Activated CD8-positive, alpha-beta memory T cell treated with anti-CD3 and anti-CD28 coated beads for 4 hours (primary cell): ENCODE measurements at places on chromosomes 12 and 14.

DNA sequence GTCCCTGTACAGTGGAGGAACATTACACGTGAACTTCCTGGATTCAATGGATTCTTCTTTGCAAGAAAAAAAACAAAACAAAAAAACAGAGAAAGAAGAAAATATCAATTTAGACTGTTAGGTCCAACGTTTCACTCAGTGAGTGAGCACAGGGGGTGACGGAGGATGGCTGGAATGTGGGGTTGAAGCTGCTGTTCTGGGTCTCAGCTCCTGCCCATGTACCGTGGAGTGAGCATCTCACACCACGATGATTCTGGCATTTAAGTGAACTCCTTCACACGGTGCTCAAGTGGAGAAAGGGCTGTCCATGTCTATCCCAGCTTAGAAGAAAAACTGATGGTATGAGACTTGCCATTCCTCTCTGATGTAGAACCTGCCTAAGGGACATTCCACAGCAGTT is 23.2 kb downstream of the CCND2 start:
- DNase-seq: no peak

DNA sequence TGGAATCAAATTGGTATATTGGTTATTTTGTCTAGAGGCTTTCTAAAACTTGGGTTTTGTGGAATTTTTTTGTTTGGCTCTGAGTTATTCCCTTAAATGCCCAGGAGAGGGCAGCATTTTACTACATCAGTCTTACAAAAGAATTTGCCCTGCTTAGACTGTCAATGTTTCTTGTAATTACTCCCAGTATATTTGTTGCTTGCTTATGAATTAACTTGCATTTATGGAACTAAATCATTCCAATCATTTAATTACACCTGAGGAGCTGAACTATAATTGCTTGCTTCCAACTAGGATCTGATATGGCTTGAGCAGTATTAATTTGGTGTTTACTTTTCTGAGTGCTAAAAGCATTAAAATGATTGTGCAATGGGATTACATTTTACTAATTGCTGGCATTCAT is 48.7 kb downstream of the MIPOL1 start:
- DNase-seq: no peak

DNA sequence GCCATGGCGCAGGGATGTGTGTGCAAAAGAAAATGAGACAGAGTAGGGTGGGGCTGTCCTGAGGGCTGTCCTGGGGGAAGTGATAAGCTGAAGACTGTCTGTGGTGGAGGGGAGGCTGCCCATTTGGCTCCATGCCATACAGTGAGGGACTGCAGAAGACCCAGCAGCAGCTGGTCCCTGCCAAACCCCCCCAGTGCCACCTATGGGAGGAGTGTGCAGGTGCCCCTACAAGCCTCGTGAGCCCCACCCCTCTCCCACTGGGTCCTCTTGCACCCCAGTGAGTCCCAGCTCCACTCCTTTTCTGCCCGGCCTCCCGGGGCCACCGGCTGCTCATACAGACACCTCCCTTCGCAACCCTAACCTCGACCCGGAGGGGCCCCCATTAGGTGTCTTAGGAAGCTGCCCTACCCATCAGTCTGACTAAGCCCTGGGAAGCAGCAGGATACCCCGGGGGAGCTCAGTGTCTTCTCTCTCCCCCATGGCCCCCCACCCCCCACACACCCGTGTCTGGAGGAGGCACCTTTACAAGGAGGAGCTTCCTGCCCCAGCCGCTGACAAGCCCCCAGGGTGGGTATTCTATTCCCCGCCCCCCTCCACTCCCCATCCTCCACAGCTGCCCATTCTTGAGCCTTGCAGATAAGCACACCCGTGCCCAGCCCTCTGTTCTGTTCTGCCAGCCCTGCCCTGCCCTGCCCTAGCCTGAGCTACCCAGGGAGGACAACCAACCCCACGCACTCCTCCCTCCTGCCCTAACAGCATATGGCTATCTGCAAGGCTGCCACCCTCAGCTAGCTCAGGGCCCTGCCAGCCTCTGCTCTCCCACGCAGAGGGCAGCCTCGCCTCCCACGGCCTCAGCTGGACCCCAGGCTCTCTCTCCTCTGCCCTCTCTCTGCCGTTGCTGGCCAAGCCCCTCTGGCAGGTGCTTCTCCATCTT is 41.9 kb downstream of the SLC6A12 start:
- no peak for DNase-seq

DNA sequence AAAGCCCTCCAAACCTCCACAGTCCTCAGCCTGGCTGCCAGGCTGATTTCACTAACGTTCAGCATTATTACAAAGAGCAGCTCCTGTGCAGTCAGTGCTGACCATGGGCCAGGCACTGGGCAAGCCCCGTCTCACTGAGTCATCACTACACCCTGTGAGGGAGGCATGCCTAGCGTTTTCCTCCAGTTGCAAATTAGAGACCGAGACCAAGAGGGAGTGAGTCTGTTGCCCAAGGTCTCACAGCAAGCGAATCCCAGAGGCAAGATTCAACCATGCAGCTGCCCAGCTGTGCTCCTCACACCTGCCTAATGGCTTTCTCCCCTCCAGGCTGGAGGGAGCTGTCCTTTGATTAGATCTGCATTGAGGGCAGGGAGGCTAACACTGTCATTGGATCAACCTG is 229.3 kb upstream of the LHX5 start:
- DNase-seq: no peak
